HS-27A (cell line): ENCODE measurements at places on chromosomes 2 and 18.

DNA sequence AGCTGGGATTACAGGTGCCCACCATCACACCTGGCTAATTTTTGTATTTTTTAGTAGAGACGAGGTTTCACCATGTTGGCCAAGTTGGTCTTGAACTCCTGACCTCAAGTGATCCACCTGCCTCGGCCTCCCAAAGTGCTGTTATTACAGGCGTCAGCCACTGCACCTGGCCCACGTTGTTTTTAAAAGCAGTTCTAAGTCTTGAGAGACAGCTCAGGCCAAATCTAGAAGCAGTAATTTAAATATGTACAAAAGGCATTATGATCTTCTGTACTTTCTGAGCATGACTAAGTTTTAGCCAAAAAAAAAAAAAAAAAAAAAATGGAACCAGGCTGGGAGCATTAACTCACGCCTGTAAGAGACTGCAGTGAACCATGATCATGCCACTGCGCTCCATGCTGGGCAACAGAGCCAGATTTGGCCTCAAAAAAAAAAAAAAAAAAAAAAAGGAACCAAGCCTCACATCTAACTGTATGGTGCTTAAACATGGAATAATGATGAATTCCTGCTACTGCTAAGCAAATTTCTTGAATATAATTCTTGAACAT is 4.0 kb downstream of the ABHD3 start:
- no peak for DNase-seq

- no peak for DNase-seq
These were observed 282.0 kb downstream of the RPRM start for GRCh38 chr2:153196378-153197058.

GRCh38 chr2:150674283-150674682 is 186.8 kb upstream of the RND3 start:
- DNase-seq = no peak

GRCh38 chr2:231110551-231110950 is 14.3 kb downstream of the HTR2B start:
- no peak for DNase-seq

DNA sequence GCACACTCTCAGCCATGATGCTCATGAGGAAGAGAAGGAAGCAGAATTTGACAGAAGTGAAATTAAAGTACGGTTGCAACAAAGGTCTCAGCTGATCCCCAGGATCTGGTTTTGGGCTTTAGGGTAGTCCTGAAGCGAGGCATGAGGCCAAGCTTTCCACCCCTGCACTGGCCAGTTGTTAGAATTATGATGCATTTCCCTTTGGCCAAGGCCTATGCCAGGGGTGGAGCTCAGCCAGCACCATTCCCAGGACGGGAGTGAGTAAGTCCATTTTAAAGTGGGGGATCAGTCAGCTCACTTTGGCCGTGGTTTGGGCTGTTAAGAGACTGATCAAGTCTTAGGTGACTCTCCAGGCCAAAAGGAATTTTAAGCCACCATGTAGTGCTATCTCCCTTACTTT is 314.5 kb upstream of the MMADHC start:
- no peak for DNase-seq
